ENCODE measurements at places on chromosomes 1 and 21. TPM values are rescaled to one million over a fixed set of nuclear protein-coding genes. Genes with fewer than 3 reads are reported as not detected.

The TM2D1 gene
- polyA plus RNA-seq = 54.0 TPM

The PFKFB2 gene
- polyA plus RNA-seq = 3.4 TPM

DNA sequence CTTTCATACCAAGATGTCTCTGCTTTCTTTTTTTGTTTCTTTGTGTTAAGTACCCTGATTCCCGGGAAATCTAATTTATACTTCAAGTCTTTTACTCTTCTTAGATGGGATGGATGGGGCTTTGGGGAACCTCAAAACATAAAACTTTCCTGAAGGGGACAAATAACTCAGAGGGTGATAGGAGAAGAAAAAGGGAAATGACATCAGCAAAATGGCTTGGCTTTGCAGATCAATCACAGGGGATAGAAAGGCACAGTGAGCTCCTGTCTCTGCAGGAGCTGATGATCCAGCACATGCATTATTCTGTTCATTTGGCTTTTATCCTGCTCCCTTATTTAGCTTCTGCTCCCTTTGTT, 1.4 kb upstream of the CA14 start:
- no peak for DNase-seq

- no peak for DNase-seq
These were observed 355.7 kb downstream of the LTN1 start for GRCh38 chr21:28636752-28637691.

GRCh38 chr1:227796359-227796915, 19.0 kb upstream of the PRSS38 start:
- DNase-seq = no peak
